ENCODE measurements at places on chromosomes 5 and 9. TPM values are rescaled to one million over a fixed set of nuclear protein-coding genes. Genes with fewer than 3 reads are reported as not detected.

DNA sequence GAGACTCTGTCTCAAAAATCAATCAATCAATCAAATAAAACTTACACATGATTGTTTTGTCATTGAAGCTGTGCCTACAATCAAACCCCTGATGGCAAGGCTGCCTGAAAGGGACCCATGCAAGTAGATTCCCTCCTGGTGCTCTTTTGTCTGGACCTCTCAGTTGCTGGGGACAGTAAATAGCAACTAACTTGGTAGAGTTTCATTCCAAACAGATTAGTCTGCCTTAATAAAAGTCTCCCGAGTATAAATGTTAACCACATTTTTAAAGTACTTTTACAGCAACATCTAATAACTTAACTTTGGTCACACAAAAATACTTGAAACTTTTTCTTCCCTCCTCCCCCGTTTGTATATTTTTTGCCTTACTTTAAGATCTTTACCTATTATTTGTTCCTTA, 105.5 kb downstream of the FEM1C start:
- DNase-seq: no peak

- no peak for DNase-seq
Observed at GRCh38 chr5:139926797-139927503, 116.1 kb downstream of the NRG2 start.

DNA sequence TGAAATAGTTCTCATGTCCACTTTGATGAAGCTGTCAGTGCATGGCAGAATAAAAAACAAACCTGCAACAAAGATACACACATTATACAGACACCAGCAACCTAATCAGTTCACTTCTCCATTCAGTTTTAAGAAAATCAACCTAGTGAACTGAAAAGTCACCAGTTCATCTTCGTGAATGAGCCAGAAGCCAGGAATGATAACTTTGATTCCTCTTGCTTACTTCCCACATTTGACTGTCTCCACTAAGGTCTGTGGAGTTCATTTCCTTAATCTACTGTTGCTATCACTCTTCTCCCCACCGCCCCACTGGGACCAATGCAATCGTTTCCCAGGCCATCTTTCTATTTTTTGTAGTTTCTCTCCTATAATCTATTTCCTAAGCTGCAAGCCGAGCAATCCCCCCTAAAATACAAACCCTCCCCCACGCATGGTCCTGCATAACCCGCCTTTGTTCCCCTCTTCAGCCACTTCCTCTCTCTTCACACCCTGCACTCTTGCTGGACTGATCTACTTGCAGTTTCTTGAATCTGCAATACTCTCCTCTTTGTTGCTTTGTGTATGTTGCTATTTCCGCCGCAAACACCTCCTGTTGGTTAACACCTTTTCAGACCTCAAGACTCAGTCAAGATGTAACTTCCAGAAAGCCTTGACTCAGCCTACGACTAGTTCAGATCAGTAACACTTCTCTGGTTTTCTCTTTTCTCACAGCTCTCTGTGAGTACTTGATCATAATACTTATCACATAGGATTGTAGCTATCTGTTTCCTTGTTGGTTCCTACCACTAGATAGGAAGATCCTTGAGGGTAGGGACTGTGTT, 16.6 kb downstream of the STOM start:
- peak; percentile 33 for DNase-seq

- DNase-seq: no peak
Observed at GRCh38 chr5:32726086-32726557, 15.0 kb downstream of the NPR3 start.

- no peak for DNase-seq
Observed at GRCh38 chr5:136188859-136189258, 4.1 kb downstream of the SMIM32 start.

- peak; percentile 27 for DNase-seq
Observed at GRCh38 chr5:154756009-154756867, 1.1 kb downstream of the LARP1 start.

GRCh38 chr9:116278326-116278725, 124.7 kb downstream of the PAPPA start:
- no peak for DNase-seq

DNA sequence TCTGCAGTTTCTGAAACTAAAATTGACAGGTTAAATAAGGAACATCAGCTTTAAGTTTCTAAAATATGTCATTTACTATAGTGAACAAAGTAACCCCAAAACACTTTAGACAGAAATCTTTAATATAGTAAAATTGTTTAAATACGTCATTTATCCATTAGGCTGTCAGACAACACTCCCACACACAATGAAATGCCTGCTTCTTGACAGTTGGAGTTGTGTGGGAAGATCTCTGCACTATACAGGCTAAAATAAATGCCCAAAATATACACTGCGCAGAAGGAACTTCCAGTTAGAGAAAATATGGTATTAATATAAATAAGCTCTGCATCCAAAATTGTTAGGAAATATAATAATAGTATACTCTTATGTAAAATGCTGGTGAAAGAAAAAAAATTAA, 794.4 kb downstream of the CDH18 start:
- DNase-seq: no peak

DNA sequence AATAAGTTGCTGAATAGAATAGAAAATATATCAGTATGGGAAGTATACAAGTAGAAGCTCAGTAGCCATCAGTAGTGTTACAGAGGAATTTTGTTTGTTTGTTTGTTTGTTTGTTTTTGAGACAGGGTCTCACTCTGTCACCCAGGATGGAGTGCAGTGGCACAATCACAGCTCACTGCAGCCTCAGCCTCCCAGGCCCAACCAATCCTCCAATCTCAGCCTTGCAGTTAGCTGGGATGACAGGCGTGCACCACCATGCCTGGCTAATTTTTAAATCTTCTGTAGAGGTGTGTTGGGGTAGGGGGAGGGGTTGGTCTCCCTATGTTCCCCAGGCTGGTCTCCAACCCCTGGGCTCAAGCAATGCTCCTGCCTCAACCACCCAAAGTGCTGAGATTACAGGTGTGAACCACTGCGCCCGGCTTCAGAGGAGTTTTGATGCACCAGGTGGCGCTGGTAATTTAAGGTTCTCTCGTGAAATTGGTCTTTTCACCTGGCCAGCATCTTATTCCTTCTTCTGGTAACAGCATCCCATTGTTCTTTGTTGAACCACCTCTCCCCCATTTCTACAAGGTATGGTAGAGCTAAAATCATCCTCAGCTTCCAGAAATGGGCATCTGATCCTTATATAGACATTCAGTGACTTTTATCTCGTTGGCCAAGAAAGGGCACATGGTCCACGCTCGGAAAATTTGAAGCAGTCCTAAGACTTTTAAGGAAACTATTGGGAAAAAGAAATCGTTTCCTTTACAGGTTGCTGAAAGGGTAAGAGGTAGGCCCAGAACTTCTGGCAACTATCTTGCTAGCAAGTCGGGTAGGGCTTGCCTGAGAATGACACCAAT, 157.1 kb downstream of the ARRDC3 start:
- DNase-seq: peak; percentile 45

DNA sequence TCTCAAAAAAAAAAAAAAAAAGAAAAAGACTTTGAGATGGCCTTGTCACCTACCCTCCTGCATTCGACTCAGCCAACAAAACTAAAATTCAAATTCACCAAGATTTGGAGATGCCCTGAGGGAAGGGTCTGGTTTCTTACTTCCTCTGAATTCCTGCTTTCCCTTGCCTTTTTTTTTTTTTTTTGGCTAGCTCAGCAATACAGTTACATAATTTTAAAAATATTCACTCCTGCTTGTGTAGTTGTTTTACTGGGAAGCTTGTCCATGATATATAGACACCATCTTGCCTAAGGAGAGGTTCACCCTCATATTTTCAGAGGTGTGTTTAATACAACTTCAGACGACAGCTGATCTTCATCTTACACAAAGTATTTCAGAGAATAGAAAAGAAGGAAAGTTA, 21.3 kb upstream of the SERINC5 start:
- no peak for DNase-seq

DNA sequence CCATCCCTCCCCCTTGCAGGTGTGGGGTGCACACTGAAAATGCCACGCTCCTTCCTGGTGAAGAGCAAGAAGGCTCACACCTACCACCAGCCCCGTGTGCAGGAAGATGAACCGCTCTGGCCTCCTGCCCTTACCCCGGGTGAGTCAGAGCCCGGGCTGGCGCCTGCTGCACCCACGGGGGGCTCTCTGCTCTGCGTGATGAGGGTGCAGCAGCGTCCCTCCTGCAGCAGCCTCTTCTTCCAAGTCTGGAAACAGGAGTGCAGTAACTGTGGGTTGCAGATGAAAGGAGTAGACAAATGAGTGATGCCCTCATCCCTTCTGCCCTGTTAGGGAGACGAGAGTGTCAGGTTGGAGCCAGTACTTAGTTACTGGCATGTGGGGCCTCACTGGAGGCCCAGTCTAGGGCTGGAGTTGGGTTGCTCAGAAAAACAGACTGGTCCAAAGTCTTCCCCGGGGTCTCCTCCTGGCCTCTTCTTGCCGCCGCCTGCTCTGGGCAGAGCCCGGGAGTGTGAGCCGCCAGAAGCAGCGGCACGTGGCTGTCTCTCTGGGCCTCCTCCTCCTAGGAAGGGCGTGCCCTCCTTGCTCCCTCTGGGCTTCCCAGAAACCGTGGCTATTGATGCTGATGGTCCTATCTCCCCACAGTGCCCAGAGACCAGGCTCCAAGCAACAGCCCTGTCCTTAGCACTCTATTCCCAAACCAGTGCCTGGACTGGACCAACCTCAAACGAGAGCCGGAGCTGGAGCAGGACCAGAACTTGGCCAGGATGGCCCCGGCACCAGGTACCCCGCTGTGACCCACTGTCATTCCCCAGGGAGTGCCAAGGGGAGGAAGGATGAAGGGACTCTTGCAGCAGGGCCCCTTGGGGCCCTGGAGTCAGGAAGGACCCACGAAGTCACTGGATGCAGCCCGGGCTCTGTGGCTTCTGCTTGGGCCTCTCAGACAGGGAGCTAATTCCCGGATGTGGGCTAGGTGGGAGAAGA, 8.4 kb downstream of the GFI1B start:
- DNase-seq: no peak

The ADAMTSL1 gene
- total RNA-seq: not detected

The ITGA1 gene
- total RNA-seq: 6.0 TPM

The PTGER4 gene
- 61.0 TPM for total RNA-seq

The GALNT10 gene
- total RNA-seq: 66.2 TPM

The ZBTB34 gene
- 15.9 TPM for total RNA-seq

The C5orf52 gene
- not detected for total RNA-seq

The SLC36A2 gene
- total RNA-seq: not detected

The SMIM33 gene
- total RNA-seq: 0.11 TPM
